Stimulated activated CD4-positive, alpha-beta T cell treated with anti-CD3 and anti-CD28 coated beads, Interleukin-15, amount 100 ng/mL, for 1 hour (primary cell): ENCODE measurements at places on chromosomes 2 and 18.

DNA sequence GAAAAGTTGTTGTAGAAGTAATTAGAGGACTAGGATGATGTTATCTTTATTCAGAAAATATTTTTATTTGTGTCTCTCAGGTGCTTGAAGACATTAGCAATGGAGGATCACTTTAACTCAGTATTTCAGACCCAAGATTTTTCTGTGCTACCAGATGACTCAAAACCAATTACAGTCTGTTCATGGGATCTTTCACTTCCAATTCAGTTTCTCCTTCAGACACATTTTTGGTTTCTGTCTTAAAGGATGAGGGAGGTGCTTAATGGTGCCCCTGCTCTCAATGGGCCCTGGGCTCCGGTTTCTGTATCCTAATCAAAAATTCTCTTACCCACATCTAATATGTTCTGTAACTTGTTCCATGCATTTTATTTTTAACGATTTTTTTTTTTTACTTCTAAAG is 53.7 kb upstream of the HDAC4 start:
- no peak for DNase-seq

GRCh38 chr2:3443506-3444084 is 64.1 kb downstream of the TRAPPC12 start:
- no peak for DNase-seq

GRCh38 chr18:54910161-54910919 is 48.9 kb downstream of the CCDC68 start:
- no peak for DNase-seq

GRCh38 chr2:42934580-42935186 is 142.3 kb upstream of the HAAO start:
- no peak for DNase-seq

- DNase-seq, result no peak
Measured at GRCh38 chr2:136783856-136784255, 18.5 kb downstream of the THSD7B start.

GRCh38 chr2:29223851-29224692 is 108.9 kb downstream of the CLIP4 start:
- DNase-seq, result no peak

- DNase-seq, result no peak
Measured at GRCh38 chr2:32496662-32497061, 131.2 kb upstream of the TTC27 start.

DNA sequence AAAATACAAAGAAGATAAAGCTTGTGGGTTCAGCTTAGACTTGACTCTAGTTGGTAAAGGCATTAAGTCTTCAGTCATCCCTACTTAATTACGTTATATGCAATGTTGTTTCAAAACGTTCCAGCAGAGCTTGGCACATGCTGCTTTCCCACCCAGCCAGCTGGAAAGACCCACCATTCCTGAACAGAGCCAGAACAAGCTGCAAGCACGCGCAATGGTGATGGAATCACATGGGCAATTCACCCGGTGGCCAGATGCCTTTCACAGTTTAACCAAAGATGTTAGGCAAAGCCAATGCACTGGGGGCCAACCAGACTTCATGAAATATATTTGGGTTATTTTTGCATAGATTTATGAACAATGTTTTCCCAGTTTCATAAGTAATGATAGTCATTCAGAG is 123.4 kb upstream of the CDH20 start:
- DNase-seq, result no peak

DNA sequence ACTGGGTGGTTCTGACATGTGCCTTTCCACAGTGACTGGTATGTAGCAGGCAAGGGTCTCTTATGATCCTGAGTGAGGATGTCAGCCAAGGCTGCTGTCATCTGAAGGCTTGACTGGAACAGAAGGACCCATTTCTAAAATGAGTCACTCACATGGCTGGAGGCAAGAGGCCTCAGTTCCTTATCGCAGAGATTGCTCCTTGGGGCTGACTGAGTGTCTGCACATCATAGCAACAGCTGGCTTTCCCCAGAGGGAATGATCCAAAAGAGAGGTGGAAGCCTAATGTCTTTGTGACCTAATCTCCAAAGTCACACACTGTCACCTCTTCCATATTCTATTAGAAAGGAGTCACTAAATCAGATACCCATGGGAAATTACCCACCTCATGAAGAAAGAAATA is 114.0 kb downstream of the NEDD4L start:
- DNase-seq, result no peak

- DNase-seq, result no peak
Measured at GRCh38 chr2:215605214-215605613, 169.3 kb upstream of the FN1 start.

GRCh38 chr2:120237491-120237902 is 14.3 kb upstream of the TMEM185B start:
- DNase-seq, result no peak

DNA sequence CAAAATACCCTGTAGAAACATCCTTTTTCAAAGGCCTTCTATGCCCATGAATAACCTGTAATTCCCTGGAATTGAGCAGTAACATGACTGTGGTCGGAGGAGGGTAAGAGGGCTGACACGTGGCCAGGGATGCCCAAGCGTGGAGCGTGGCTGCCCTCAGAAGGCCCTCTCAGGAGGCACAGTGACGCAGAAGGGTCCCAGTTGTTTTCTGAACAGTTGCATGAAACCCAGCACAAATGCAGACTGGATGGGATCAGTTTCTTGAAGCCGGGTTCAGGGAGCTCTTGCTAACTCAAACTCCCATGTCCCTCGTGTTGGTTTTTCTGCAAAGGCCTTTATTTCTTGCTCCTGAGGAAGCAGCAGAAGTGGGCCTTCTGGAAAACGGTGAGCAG is 237.0 kb downstream of the ALPK2 start:
- no peak for DNase-seq

GRCh38 chr2:218990612-218991011 is 2.6 kb downstream of the CRYBA2 start:
- no peak for DNase-seq

DNA sequence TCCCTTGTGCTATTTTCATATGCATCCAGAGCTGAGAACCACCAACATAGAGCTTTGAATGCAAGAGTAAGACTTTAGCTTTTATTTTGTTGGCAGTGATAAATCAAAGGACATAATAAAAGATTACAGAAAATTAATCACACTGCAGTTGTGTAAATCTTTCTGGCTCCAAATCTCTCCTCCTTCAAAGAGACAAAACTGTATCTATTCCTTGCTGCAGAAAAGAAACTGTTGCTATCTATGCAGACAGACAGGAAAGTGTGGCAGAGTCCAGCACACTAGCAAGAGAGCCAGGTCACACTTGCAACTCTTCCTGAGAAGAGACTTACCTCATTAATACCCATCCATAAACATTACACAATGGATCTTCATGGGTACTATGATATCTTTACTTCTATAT is 57.5 kb downstream of the DTNB start:
- no peak for DNase-seq

- no peak for DNase-seq
Measured at GRCh38 chr2:111194835-111195621, 74.3 kb downstream of the BCL2L11 start.

DNA sequence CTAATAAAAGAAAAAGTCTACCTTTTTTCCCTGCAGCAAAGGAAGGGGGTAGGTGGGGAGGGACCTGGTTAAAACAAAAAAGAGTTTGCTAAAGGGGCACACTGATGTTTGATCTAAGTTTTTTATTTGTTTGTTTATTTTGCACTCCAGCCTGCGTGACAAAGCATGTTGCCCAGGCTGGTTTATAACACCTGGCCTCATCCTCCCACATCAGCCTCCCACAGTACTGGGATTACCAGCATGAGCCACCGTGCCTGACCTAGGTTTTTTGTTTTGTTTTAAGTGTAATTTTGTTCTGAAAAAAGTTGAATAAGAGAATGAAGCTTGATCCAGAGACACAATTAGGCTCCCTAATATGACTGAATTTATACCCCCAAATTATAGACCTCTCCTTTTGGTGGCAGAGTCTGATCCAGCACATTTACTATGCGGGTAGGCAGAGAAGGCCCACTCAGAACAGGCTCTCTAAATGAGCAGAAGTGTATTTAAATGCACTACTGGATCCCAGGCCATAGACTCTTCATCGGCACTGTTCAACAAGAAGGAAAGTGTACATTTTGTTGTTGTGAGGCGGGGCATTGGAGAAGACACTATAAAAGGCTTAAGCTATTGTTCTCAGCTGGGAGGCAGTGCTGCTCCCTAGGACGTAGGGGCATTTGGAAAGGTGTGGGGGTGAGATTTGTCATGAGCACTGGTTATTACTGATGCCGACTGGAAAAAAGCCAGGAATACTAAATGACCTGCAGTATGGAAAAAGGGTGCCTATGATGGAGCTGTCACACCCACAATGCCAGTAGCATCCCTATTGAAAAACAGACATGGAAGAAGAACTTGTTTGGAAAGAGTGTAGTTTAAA is 32.4 kb downstream of the MRPS9 start:
- DNase-seq, result no peak

GRCh38 chr2:21676676-21677075 is 552.9 kb downstream of the TDRD15 start:
- DNase-seq, result no peak

GRCh38 chr2:46869621-46870020 is 46.0 kb downstream of the MCFD2 start:
- DNase-seq, result no peak

DNA sequence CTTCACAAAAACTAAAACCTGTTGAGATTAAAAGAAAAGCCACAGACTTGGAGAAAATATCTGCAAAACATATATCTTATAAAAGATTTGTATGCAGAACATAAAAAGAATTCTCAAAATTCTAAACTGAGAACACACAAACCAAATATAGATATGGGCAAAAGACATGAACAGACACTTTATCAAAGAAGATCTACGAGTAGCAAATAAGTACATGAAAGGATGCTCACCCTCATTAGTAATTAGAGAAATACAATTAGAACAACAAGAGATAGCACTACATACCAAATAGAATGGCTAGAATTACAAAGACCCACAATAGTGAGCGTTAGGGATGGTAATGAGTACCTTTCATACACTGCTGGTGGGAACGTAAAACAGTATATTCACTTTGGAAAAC is 63.9 kb upstream of the ZNF397 start:
- DNase-seq, result no peak

GRCh38 chr2:226953826-226954225 is 118.0 kb downstream of the RHBDD1 start:
- no peak for DNase-seq
